NCI-H524 (cell line): ENCODE measurements at places on chromosomes 16 and 17.

- DNase-seq = no peak
Observed at GRCh38 chr16:6284731-6285130, 1047.9 kb upstream of the RBFOX1 start.

GRCh38 chr16:54977211-54977610 is 46.5 kb downstream of the IRX5 start:
- DNase-seq = no peak

DNA sequence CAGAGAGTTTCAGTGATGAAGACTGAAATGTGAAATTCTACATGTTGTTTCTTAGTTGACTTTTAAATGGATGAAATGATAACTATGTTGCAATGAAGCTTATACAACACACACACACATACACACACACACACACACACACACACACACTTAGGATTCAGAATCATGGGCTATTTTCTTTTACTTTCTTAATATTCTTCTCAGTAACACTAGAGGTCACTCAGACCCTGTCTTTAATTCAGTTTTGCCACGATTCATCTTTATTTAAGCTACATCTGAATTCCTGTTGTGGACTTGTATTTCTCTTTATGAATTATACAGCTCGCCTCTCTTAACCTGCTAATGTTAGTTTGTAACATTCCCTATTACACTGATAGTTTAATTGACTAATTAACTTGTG is 109.6 kb upstream of the GOT2 start:
- DNase-seq = peak; percentile 50

DNA sequence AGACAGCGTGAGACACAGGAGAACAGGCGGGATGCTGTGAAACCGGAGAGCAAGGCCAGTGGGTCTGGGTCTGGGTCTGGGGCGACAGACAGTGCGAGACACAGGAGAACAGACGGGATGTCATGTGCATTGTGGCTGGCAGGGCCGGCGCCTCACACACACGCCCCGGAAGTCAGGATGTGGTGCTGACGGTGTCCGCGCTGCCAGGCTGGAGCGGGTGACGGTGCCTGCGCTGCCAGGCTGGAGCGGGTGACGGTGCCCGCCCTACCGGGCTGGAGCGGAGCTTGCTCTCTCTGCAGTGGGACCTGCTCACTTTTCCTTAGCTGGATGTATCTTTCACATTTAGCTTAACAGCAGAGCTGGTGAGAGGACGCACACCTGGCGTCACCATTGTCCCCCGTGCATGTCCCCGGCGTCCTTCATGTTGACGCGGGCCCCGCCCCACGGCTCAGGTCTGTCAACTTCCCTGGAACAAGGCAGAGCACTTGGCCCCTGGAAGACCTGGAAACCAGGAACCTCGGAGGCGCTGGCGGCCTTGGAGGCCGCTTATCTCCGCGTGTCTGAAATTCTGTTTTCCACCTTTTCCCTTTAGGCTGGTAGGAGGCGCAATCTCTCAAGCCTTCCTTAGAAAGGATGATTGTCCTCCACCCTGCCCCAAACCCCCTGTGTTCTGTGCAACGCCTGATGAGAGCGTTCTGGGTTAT is 43.0 kb upstream of the ZNF750 start:
- no peak for DNase-seq

DNA sequence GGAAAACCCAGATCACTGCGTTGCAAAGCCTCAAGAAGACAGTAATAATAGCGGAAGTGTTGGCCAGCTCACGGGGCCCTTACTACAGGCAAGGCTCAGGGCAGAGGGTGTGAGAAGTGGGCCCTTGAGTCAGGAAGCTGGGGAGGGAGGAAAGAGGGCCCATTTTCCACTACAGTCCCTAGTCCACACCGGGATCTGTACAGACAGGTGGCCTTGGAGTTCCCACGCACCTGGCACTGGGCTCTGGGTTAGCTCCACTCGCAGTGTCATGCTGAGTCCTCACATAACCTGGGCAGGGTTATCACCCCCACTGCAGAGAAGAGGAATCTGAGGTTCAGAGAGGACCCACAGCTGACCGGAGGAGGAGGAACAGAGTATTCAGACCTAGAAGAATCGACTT is 16.8 kb upstream of the MTSS2 start:
- DNase-seq = peak; percentile 62

DNA sequence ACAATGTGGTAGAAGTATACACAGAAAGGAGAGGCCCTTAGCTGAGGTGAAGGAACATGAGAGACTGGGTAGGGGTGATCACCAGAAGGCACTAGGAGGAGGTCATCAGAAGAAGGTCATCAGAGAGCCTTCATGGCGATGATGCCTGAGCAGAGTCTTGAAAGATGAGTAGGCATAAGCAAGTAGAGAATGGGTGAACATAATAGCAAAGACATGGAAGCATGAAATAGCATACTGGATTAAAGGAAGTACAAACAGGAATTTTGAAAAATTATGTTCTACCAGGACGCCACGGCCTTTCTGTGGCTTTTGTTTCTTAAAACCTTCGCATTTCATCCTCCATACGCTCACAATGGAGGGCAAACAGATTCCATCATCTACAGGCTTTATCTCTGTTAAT is 2.9 kb downstream of the IKZF3 start:
- no peak for DNase-seq

- DNase-seq = no peak
Observed at GRCh38 chr16:82440336-82440735, 186.4 kb upstream of the CDH13 start.

DNA sequence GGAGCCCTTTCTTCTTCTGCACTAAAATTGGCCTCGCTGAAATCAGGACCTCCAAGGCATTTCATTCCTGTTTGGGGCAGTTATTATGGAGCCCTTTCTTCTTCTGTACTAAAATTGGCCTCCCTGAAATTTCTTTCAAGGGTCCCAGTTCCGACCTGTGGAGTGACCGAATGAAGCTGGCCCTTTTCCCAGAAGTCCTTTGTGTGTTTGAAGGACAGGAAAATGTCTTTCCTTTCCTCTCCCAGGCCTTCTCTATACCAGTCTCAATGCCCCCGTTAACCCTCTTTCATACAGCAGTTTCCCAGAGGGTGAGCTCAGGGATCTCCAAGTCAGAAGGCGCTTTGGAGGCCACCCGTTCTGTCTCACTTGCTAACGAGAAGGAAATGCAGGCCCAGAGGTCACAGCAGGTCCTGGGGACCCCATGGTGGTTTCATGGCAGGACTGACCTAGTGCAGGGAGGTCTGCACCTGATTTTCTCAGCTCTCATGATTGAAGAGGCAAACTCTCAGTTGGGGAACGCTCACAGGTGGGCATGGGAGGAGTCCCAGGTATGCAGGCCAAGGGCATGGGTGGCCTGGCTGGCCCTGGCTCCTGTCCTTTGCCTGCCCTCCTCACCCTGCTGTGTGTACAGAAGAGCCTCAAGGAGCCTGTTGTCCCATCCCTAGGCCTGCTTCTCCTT is 37.1 kb upstream of the DOC2B start:
- no peak for DNase-seq

DNA sequence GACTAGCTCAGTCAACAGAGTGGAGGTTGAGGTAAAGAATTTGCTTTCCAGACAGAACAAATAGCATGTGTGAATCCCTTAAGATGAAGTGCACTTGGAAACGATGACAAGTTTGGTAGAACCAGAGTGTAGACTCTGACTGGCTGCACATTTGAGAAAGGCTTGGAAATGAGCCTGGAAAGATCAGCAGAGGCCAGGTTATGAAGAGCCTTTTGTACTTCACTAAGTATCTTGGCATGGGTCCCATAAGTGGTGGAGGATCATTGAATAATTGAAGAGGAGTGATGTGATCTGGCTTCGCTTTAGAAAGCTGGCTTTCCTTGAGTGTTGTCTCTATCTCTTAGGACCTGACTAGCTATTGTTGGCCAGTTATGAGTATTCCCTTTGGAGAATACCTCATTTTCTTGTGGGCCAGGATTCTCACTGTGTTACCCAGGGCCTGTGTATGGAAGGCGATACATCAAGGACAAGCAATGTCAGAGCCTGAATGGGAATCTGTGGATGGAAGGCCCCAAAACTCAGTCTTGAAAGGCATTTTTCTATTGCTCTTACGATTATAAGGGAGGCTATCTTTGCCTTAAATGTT is 329.8 kb downstream of the UTP18 start:
- DNase-seq = no peak

- DNase-seq = no peak
Observed at GRCh38 chr17:1511756-1512321, 4.6 kb downstream of the INPP5K start.

GRCh38 chr16:79798416-79799053 is 198.0 kb upstream of the MAF start:
- no peak for DNase-seq

DNA sequence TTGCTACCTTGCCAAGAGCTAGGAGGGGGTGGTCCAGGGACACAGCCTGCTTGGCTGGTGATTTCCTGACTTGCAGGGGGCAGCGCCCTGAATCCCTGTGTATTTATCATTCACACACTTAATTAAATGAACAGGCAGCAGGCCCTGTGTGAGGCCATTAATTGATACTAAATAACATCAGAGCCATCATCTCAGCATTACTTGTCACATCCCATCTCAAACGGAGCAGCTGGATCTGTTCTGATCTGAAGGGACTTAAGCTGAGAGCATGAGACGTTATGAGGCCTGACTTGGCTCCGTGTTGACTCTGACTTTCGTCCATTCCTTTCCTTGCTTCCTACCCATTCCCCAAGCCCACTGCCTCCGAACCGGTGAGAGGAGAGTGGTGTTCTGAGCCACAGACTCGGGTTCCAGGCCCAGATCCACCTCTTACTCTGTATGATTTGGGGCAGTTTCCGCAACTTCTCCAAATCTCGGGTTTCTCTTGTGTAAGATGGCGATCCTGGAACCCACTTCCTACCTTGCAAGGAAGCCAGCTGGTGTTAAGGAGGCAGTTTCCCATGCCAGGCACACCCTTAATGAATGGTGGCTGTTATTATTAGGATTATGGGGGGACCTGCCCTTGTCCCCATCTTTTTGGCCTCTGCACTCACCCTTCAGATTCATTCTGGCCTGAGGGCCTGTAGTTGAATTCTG is 33.8 kb downstream of the CACNA1G start:
- DNase-seq = peak; percentile 57

DNA sequence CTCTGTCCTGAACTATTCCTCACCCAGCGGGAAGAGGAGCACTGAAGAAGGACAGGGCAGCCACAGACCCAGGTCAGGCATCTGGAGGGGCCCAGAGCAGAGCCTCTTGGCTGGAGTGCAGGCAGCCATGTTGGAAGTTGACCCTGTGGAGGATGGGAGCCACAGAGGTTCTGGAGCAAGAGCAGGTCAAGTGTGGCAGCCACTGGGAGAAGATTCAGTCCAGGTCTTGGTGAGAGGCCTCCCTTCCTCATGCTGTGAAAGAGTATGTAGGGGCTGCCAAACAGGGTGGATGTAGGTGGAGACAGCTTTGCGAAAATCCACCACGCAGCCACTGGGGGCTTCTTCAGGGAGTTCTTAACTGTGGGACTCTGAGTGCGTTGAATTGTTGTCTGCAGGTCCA is 590 bp upstream of the CD79B start:
- DNase-seq = no peak

DNA sequence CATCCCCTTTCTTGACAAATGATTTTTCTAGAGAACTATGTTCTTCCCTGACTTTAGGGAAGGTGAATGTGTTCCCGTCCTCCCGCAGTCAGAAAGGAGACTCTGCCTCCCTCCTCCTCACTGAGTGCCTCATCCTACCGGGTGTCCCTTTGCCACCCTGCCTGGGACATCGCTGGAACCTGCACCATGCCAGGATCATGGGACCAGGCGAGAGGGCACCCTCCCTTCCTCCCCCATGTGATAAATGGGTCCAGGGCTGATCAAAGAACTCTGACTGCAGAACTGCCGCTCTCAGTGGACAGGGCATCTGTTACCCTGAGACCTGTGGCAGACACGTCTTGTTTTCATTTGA is 7.4 kb downstream of the NAT9 start:
- no peak for DNase-seq

GRCh38 chr17:76447931-76448652 is 4.9 kb downstream of the UBE2O start:
- peak; percentile 93 for DNase-seq

DNA sequence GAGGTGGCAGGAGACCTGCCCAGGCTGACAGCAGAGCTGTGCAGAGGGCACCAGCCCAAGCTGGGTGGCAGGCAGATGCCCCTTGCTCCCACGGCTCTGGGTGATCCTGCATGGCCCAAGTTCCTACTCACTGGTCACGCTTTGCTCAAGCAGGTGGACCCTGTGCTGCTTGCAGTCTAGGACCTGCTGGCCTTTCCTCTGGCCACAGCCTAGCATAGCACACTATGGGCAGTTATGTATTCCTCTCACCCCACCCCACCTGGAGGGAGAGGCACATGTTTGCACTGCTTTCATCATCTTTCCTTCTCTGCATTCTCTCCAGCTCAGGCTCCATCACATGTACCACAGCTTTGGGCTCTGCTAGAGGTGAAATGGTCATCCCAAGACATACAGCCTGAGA is 19.6 kb upstream of the SREBF1 start:
- no peak for DNase-seq
